ENCODE measurements at places on chromosomes 12 and 14. TPM values are rescaled to one million over a fixed set of nuclear protein-coding genes. Genes with fewer than 3 reads are reported as not detected.

C1S gene
- 49.2 TPM for polyA plus RNA-seq

DNA sequence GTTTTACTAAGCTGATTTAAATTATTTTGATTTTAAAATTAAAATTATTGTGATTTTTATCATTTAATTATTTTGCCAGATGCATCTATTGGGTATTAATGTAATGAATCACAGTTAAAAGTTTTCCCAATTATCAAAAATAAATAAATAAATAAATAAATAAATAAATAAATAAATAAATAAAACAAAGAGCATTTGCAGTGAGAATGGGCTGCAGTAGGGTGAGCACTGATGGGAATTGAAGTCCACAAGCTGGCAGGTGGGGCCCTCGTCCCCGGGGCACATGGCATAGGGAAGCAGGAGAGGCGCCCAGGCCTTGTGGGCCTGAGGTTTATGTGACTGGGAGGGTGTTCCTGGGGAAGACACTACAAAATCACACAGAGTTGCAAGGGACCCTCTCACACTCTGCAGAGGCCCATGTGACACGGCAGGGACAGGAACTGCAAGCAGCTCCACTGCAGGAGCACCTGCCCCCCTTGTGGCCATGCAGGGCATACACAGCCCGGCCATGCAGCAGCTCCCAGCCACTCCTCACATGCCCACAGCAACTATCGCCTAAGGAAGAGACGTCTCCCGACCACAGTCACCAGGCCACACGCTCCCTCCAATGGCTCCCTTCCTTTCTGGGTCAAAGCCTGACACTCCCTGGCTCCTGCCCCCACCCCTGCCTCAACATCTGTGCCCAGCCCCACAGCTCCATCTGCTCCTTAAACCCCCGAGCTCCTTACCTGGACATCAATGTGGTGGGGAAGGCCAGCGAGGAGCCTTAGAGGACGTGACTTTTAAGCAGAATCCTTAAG, 256.3 kb upstream of the SFSWAP start:
- DNase-seq, result no peak

GMPR2 gene
- 105 TPM for polyA plus RNA-seq

RASSF9 gene
- polyA plus RNA-seq, result 16.7 TPM

DNA sequence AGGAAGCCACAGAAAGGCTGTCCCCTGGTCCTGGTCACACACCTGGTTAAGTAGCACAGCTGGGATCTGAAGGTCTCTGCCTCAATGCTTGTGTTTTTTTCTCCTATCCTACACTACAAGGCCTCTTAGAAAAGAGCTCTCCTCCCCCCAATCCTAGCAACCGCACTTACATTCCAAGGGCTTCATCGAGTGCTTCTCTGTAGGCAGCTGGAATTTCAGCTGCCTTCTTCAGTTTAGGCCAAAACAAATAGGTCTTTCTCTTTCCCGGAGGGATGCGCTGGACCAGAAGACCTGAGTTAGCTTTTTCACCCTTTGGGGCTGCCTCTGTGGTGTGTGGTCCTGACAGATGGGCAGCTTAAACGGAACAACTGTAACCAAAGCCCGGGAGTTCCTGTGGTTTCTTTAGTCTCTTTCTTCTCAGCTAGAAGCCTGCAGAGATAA, 109.7 kb downstream of the GPATCH2L start:
- no peak for DNase-seq

GRCh38 chr12:26101350-26101734, 23.5 kb downstream of the BHLHE41 start:
- DNase-seq, result no peak

DNA sequence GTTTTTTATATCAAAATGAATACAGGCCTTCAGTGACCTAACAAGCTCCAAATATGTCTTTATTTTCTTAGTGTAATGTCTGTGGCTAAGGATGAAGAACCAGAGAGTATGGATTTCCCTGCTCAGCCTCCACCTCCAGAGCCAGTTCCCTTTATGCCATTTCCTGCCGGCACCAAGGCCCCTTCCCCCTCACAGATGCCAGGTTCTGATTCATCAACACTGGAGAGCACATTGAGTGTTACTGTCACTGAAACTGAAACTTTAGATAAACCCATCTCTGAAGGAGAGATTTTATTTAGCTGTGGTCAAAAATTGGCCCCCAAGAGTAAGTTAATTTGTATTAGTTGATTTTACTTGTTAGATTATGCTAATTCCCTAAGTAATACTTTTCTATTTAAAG, 61.0 kb downstream of the KIAA0586 start:
- no peak for DNase-seq

GRCh38 chr14:81247271-81247766, 26.6 kb upstream of the GTF2A1 start:
- DNase-seq, result no peak

- DNase-seq, result peak; percentile 15
These were observed 387.9 kb downstream of the DAD1 start for GRCh38 chr14:22200977-22201605.

DNA sequence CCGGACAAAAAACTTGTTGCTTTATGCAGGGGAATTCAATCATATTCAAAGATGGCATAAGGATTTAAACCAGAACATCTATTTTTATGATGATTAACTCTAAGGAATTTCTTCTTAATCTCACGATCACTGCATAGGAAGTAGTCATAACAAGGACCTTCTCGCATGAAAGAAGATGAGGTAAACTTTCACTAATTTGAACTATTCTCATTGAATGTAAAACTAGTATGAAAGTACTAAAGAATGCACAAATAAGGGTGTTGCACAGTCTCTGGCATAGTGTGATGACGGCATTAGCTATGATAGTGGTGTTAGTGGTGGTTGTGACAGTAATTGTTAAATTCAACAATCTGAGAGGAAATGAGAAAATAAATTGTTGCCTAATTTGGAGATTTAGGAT, 280.0 kb downstream of the SLC6A15 start:
- DNase-seq, result no peak

CGRRF1 gene
- polyA plus RNA-seq, result 33.9 TPM

- DNase-seq, result no peak
These were observed 12.7 kb downstream of the DHRS2 start for GRCh38 chr14:23648764-23649460.

- DNase-seq, result no peak
These were observed 307.1 kb downstream of the RPL10L start for GRCh38 chr14:46344327-46344937.

DNA sequence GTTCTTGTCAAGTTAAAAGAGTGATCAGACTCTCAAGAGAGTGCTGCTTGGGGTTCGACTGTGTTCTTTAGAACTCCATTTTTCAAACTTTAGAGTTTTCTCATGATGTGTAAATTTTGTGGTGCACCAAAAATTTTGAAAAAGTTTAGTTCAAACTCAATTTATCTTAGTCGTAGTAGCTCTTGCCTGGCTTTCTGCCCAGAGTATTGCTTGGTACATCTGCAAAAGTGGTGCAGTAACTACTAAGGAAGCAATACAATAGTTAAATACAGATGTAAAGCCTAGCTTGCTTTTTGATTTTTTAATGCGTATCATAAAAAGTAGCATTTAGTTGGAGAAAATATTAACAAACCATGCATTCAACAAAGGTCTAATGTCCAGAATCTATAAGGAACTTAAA, 9.5 kb upstream of the CCDC91 start:
- no peak for DNase-seq

DNA sequence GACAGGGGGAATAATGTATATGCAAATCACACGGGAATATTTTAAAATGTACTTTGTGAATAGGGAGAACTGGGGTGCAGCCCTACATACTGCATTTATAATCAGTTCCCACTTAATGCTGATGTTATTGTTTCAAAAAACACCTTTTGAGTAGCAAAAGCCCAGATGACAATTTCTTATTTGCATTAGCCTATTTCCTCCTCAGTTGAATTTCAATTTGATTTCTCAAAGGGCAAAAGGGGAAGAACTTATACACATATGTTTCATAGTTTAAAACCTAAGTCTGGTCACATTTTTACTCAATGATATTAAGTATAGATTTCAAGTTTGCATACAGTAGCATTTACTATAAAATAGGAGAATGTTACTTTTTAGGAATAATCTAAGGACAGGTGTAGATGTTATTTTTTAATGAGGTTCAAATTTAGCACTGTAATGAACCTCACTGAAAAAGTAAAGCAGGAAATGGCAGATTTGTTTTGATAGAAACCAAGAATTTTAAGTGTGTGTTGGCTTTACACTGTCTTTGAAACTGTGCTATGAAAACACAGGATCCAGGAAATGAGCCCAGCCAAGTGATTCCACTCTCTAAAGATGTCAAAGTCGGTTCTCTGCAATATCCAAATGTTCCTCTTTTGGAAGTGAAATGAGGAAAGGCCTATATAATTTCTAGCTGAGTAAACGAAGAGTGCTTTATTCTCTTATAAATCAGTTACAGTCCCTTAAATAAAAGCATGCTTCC, 367.4 kb downstream of the BTG1 start:
- no peak for DNase-seq

DNA sequence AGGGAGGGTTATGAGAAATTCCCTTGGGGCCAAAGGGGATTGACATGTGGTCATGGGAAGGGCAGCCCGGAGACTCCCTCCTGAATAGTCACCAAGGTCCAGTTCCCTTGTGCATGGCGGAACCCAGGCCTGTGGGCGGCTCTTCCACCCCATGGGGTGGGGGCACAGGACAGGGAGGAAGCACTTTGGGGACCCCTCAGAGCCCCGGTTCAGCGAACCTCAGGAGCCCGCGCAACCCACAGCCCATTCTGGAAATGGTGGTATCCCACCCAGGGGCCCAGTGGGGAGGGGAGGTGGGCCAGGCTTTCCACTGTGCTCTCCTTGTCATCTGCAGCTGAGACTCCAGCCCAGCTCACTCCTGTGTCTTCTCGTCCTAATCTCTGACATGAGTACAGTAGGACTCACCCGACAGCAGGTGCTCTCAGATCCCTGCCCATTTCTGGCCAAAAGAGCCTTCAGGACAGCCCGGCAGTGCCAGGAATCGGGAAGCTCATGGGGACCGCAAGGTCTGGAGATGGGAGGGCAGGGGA, 255.2 kb upstream of the SFSWAP start:
- DNase-seq, result no peak

Measured in right renal cortex interstitium (tissue), 3 donors.